ENCODE measurements at places on chromosomes 7 and 10.
A peak's percentile ranks its signal among the peaks of the same experiment; 100 is the strongest.

- no peak for DNase-seq
These were observed 161.5 kb upstream of the ZNF804B start for GRCh38 chr7:88597941-88598425.

DNA sequence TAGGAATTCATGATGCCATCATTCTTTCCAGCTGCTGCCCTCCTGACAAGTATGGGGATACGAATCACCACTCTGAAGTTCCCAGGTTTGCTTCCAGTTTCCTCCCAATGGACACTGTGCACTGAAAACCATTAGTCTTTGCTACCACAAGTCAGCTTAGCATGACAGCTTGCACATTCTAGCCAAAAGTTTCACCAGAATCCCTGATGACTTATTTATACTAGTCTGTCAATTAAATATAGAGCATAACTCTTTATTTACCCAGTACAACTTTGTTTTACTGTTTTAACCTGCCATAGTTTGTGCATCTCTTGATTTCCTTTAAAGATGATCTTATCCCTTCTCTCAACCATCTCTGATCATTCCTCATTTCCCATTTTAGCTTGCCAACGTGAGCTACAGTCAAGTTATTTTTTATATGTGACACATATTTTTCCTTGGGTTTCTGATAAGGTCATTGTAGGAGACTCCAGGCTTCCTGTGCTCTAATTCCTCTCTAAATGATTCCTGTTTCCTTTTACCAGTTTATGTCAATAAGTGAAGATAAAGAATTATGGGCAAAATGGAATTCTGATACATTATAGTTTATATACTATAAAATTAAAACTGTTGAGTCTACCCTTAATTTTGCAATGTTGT lies 167.5 kb upstream of the MEOX2 start:
- no peak for DNase-seq

- DNase-seq, result no peak
These were observed 200.0 kb downstream of the GFRA1 start for GRCh38 chr10:116073001-116073400.

DNA sequence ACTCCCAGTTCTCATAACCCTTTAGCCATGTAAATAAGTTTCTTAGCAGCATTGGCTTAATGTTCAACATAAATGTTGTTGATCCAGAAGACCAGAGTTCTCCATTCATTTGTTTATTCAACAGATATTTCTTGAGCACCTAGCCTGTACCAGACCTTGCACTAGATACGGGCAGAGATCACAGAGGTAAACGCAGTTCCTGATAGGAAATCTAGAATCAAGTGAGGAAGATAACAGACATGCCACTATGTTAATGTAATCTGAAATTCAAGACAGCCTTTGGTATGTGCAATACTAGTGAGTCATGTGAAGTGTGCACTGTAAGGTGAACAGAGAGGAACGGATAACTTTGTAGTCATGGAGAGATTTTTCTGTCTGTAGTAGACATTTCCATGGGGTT lies 3.0 kb downstream of the BUB3 start:
- no peak for DNase-seq

- DNase-seq, result no peak
These were observed 14.1 kb upstream of the AMZ1 start for GRCh38 chr7:2673934-2674333.

DNA sequence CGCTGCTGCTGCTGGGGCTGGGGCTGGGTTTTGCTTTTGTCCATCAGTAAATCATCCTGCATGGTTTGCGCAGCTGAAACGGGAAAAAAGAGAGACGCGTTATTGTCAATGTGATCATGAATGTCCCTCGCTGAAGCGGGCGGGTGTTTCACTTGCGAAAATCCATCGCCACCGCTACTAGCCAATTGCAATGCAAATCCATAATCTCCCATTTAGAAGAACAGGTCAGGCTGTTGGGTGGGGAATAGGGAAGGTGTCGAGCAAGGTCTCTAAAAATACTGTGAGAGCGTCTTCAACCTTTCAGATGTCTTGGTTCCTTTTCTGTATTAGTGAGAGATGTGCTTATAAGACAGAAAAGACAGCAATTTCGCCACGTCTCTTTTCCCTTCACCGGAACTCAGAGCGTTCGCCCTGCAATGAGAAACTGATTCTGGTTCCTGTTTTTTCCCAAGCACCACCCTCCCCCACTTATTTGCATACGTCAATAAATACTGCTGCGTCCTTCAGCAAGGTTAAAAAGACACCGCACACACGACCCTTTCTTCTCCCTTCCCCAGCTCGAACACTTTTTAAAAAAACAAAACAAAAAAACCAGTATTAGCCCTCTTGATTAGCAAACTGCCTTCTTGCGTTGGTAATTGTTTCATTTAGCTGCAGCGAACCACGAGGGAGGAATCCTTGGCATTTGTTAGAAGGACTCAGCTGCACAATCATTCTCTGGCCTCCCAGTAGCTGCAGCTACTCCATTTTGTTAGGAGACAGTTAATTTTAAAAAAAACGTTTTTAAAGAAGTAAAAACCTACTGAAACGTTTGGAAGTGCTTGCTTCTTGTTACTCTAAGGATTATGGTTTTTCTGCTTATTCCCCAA lies 50.4 kb downstream of the CPEB3 start:
- DNase-seq, result peak; percentile 6

DNA sequence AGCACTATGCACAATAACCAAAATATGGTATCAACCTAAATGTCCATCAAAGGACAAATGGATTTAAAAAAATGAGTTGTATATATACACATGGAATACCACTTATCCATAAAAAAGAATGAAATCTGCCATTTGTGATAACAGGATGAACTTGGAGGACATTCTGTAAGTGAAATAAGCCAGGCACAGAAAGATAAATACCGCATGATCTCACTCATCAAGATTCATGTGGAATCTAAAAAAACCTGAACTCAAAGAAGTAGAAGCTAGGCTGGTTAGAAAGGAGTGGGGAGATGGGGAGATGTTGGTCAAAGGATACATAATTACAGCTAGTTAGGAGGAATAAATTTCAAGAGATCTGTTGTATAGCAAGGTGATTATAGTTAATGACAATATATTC lies 17.3 kb upstream of the AOC1 start:
- DNase-seq, result no peak

DNA sequence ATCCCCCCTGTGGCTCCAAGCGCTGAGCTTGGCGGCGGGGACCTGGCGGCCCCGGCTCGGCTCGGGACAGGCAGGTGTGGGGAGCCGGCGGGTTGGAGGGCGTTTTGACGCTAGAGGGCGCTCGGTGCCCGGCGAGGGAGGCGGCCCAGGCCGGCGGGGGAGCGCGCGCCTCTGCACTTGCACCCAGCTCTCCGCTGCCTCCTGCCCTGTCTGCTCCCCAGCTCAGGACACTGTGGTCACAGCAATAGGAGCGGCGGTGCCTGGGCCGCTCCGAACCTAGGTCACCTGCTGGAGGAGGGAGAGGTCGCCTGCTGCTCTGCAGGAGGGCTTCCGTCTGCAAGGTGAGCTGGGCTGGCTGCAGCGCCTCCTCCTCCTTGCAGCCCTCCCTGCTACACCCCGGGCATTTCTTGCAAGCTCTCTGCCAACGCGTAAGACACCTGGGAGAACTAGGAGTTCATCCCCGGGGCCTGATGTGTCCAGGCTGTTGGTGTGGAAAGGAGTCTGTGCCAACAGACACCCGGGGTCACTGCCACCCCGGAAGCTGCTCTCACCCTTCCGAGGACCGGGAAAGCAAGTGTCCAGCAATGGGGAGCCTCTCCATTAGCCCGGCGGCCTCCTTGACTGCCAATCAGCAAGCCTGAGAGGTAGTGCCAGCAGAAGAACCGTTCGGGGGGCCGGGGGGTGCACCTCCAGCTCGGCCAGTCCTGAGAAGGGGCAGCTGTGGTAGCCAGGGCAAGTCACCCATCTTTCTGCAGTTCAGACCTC lies 620.4 kb downstream of the GALNT17 start:
- DNase-seq, result no peak

DNA sequence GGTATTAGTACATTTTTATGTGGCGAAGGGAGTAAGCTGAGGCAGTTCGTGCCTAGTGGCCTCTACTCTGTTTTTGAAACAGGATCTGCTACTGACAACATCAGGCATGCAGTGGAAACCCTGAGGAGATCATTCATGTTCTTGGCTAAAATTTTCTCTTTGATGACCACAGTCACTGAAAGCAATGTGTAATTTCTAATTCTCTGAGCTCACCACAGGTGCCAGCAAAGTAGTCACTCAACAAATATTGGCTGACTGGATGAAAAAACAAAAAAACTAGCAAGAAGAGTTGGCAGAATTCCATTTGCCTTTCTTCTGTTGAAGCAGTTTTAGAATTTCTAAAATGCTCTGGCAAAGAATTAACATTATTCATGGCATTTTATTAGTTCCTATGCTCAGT lies 176.5 kb upstream of the KCTD7 start:
- DNase-seq, result no peak

DNA sequence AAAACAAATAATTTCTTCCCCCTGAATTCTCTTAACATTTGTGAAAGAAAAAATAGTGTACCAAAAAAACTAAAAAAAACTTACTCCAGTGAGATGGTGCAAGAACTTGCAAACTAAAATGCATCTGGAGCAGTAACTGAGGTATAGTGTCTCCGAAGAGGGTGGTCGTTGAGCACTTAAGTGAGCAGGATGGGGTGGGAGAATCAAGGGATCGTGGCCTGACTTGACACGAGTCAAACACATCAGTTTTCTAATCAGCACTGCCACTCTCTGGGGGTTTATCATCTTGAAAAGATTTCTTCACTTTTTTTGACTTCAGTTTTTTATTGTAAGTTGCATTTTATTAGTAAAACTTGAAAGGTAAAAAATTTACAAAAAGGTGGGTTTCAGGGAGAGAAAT lies 2.5 kb downstream of the ZNF273 start:
- DNase-seq, result no peak

- DNase-seq, result no peak
These were observed 71.1 kb downstream of the INSYN2A start for GRCh38 chr10:127125331-127125730.

All from stimulated activated CD8-positive, alpha-beta memory T cell treated with anti-CD3 and anti-CD28 coated beads, Interleukin-12 subunit alpha, Interleukin-12 subunit beta, amount 100 ng/mL, for 4 hours (primary cell).